ENCODE measurements at places on chromosomes 5 and 9. TPM values are rescaled to one million over a fixed set of nuclear protein-coding genes. Genes with fewer than 3 reads are reported as not detected.

PCDHA7 gene
- 0.74 TPM for total RNA-seq

HMMR gene
- total RNA-seq: 29.6 TPM

MGAT1 gene
- 122 TPM for total RNA-seq

CLIC3 gene
- total RNA-seq: 3.3 TPM

CFAP90 gene
- 0.30 TPM for total RNA-seq

ARHGAP26 gene
- 3.6 TPM for total RNA-seq

SEC61B gene
- 92.4 TPM for total RNA-seq

OR13C4 gene
- total RNA-seq: not detected

WWC1 gene
- total RNA-seq: 1.2 TPM

COL5A1 gene
- total RNA-seq: 1,941 TPM

TICAM2 gene
- total RNA-seq: 5.0 TPM

HDHD3 gene
- 8.3 TPM for total RNA-seq

CCL27 gene
- 0.59 TPM for total RNA-seq

NUTM2F gene
- total RNA-seq: not detected

F12 gene
- total RNA-seq: 0.89 TPM

SPATA31A5 gene
- not detected for total RNA-seq

PDCD1LG2 gene
- 8.3 TPM for total RNA-seq

FSD1L gene
- 6.8 TPM for total RNA-seq

SCGB3A2 gene
- not detected for total RNA-seq

All from smooth muscle cell of the umbilical artery (primary cell).